ENCODE measurements at places on chromosomes 12 and 14.

DNA sequence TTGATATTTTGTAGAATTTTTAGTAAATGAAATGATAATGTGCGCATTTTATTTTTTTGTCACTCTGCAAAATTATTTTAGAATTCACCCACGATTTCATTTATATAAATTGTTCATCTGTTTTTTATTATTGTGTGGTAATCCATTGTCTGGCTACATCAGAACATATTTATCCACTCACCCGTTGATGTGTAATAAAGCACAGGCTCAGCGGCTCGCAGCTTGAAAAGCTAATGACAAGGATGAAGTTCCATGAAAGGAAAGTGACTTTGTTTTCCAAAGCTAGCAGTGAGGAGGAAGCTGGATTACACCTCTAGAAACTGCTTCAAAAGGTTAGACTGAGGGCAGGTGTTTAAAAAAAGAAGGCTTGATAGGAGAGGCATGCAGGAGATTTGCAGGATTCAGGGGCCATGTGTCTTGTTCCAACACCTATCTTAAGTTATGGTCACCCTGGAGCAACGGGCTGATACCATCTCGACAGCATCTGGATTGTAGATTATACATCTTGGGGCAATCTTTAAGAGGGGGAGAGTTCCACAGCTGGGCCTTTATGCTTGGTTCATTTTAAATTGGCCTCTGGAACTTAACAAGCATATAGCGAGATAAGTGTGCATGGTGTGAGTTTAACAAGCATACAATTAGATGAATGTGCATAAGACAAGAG lies 194.1 kb downstream of the TMTC3 start:
- DNase-seq, result no peak

DNA sequence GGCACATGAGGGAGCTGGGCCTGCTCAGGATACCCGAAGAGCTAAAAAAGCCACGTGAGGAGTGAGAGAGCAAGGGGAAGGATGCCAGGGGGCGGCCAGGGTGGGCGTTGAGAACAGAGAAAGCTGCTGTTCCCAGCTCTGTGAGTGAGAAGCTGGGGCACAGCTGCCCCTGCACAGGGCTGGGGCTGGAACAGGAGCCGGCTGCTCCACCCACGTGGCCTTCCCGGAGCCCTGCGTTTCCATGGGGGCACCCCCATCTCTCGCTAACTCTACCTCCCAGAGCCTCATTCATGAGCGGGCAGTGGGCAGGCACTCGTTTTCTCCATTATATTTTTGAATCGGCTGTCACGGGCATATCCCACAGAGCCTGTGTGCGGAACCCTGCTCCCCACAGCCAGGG lies 42.7 kb downstream of the RFLNA start:
- no peak for DNase-seq

GRCh38 chr12:3671330-3672112 lies 81.4 kb downstream of the CRACR2A start:
- DNase-seq, result no peak

- no peak for DNase-seq
Observed at GRCh38 chr12:13186302-13186701, 10.2 kb upstream of the EMP1 start.

- DNase-seq, result no peak
Observed at GRCh38 chr14:36383767-36384431, 63.5 kb upstream of the MBIP start.

DNA sequence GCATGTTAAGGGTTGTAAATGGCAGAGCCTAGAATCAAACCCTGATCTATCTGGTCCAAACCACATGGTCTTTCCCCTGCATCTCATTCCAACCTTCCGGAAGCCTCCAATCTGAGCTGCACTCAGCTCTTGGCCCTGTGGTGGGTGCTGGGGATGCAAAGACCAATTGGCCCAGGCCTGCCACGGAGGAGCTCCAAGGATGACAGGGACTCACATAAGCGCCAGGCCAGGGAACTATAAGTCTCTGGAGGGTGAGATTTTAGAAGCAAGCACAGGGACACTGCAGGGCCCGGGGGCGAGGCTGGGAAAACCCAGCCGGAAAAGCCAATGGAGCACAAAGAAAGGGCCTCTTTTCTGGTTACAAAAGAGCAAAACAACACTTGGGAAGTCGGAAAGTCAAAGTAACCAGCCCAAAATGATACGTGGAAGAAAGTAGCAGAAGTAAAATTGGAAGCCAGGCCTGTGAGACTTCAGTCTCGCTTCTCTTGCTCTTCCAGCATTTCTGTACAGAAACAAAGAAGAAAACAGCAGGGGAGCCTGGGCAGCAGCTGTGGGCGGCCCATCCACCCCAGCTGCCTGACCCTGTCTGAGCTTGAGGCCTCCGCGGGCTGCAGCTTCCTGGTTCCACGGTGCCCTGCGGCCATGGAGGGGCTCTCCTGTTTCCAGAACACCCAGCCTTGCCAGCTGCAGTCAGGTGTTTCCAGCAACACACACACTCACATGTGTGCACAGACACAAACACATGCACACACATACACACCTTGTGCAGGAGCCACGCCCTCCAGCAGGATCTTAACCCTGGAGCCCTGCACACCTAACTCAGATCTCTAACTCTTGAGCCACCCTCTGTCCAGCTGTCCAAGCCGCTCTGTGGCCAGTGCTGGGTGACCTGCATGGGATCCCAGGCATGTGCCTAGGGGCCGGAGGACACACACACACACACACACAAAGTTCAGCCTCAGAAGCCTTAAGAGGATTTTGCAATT lies 178.2 kb downstream of the BCL11B start:
- DNase-seq, result no peak

DNA sequence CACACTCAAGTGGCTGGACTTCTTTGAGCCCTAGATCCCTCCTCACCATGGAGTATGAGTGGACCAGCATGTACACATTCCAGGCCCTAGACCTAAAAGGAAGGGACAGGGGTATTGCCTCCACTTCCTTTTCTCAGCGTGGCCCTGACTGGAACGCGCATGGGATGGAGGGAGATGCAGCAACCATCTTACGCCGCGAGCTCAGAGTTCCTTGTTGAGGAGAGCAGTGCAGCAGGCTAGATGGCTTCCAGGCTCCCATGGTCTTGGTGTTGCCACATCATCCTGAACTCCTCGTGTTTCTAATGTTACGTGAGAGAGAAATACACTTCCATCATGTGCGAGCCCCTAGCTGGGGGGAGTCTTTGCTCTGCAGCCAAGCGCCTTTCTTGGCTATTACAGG lies 61.8 kb upstream of the DIO3 start:
- no peak for DNase-seq

DNA sequence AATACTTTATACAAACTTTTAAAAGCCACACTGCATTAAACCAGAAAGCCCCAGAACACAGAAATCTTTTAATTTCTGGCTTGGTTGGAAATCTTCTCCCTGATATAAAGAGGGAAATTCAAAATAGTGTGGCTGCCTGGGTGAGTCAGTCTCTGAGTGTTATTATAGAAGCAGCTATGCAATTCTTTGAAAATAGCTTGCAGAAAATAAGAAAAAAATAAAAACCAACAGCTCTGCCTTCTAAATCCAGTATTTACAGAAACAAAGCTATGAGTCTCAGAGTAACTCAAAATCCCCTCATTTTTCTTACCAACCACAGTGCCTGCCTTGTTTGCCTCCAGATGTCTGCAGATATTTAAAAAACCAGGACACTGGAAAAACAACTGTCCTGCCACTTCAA lies 68.6 kb upstream of the FERMT2 start:
- no peak for DNase-seq

GRCh38 chr12:116471544-116471943 lies 87.6 kb upstream of the MAP1LC3B2 start:
- DNase-seq, result no peak

- no peak for DNase-seq
Observed at GRCh38 chr14:59529189-59529588, 44.9 kb downstream of the JKAMP start.

DNA sequence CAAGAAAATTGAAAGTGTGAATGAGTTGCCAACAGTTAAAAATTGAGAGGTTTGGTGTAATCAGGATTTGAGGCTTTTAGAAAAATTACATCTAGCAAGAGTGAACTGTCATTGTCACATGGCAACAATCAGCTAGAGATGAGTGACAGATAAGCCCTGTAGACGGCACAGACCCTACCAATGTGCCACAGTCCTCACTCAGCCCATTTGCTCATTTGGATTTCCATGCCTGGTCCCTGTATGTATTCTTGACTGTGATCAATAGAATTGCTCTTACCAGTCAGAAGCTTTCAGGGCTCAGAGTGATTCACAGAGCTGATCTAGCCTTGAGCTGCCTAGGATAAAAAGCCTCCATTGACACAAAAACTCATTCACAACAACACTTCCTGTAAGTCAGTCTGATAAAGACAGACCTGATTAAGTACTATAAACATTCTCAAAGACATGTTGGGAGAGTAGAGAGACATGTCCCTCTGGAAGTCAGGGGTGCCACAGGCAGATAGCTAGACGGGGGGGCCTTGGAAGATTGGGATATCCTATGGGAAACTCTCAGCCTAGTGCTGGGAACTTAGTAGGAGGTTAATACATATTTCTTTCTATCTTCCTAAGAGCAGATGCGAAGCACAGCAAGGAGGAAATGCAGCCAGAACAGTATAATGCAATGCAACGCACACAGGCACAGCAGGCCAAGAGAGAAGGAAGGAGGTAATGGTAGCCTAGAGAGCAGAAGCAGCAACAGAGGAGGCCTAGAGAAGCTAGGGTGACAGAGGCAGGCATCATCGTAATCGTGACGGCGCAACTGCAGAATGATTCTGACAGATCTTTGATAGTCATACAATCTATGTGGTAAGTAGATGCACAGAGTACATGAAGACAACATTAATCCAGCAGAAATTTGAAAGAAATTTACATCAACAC lies 2.0 kb upstream of the PELI2 start:
- DNase-seq, result no peak

All from central memory CD4-positive, alpha-beta T cell (primary cell).